Activated CD4-positive, alpha-beta T cell treated with anti-CD3 and anti-CD28 coated beads, Interleukin-10, Interleukin-2, amounts not matched to agents 100 ng/mL and 50 ng/mL, durations not matched to agents 16 hours and 8 hours (primary cell): ENCODE measurements at places on chromosomes 3 and 15.

- DNase-seq = no peak
Observed at GRCh38 chr3:144480416-144480919, 508.8 kb downstream of the DIPK2A start.

GRCh38 chr3:100033903-100034471 is 80.3 kb downstream of the FILIP1L start:
- no peak for DNase-seq

- DNase-seq = no peak
Observed at GRCh38 chr3:146634346-146634745, 29.2 kb upstream of the PLSCR5 start.

DNA sequence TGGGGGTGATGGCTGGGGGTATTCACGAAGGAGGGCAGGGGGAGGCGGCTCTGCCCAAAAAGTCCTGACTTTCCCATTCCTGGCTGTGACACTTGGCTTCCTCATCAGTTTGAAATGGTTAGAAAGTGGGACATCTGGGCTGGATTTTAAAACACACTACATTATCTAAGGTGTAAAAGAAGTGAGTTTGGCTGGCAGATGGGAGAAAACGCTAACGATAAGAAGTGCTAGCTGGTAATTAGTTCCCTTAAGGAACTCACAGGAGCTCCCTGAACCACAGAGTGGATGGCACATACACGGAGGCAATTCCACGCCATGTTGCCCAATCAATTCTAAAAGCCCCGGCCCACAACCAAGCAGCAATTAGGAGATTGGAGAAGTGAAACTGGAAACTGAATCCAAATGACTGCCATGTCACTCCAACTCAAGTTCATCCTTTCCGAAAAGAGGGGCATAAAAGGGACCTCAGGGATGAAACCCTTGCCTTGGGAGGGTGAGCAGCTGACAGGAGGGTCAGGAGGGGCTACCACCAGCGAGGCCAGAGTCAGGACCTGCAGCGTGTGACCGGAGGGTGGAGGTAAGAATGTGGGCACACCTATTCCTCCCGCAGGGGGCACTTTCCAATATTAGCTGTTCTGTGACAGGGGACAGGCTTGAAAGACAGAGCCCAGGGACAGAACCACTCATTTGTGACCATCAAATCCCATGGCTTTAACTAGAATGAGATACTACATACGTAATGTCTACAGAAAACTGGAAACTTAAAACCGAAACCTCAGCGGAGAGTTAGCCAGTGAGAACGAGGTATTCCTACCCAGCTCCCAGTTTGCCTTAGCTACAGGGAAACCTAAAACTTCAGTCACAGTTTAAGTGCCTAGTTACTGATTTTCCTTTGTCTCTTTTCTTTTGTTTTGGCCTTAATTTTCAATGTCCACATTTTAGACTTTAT is 95.3 kb upstream of the OXTR start:
- no peak for DNase-seq

GRCh38 chr3:89238846-89239245 is 131.4 kb downstream of the EPHA3 start:
- DNase-seq = no peak

DNA sequence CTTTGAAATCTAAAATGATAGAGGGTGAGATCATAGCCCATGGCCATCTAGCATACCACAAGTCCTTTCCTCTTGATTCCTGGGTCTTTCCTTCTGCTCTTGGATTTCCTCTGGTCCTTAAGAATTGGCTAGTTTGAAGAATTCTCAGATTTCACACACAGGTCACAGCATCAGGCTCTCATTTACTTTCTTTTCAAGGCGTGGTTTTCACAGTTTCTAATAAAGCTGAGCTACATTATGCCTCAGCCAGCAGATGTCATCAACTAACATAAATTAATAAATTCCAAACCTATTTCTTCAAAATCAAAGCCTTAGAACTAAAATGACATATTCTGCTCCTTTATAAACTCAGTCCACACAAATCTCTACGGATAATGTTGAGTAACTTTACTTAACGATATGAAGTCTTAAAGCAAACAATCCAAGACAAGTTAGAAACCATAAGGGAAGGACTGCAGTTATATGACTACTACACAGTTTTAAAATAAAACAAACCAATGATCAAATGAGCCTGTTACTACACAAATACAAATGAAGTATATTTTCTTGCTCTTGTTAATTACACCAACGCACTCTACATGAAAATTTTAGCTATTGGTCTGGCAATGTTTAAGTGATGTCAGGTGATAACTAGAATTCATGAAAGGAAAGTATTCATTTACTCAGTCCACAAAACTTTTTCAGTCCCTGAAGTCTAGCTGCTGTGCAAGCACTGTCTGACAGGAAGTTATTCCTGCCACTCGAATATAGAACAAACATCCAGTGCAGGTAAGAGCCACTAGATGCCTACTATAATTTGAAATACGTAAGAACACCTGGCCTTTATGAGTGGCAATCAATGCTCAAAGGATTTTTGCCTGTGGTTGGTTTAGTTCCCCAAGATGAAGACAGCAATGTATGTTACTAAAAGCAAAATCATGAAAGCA is 9.2 kb downstream of the CCDC14 start:
- DNase-seq = no peak

DNA sequence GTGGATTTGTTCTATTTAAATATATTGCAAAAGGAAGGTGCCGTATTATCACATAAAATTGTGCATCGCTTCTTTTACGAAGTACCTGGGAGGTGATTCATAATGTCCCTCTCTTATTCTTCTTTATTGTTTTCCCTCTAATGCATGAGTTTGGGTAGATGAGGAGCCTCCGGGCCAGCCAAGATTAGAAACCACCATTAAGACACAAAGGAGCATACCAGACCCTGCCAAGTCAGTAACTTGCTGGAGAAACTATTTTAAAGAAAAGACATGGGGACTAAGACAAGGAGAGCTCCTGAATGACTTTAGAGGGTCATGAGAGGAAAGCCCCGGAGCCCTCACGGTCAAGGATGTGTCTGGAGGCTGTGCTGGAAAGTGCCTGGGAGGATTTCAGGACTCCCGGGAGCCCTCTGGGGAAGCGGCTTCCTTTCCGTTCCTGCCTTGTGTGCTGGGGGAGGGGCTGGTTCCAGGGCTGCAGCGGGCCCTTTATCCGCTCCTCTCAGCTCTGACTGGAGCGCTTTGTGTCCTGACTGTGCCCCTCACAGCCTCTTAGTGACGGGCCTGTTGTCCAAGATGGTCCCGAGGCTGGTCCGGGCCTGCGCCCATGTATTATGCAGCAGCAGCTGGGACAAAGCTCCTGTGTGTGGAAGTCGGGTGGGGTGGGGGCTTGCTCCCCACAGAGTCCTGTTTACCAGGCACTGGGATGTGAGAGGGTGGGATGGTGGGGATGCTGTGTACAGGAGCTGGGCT is 35.7 kb downstream of the CORO2B start:
- no peak for DNase-seq

- DNase-seq = no peak
Observed at GRCh38 chr3:144942093-144942837, 970.6 kb downstream of the DIPK2A start.

GRCh38 chr3:129017484-129017899 is 16.4 kb downstream of the EFCC1 start:
- no peak for DNase-seq

- DNase-seq = no peak
Observed at GRCh38 chr3:45145223-45145622, 955 bp downstream of the CDCP1 start.

GRCh38 chr3:57582474-57583168 is 14.5 kb downstream of the ARF4 start:
- DNase-seq = peak; percentile 11

DNA sequence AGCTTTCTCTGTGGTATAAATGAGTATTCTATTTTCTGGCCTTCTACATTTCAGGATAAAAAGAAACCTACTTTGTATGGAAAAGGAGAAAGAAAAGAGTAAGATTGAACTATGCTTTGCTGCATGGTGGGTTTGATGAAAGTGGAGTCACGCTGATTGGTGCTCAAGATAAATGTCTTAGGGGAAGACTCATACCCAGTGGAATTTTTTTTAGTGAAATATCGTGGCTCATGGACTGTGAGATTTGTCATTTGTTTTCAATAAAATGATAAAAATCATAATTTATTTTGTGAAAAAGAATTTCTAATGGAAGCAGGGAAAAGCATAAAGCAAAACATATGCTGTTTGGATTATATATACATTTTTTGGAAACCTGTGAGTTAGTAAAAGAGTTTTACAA is 292.5 kb downstream of the ZPLD1 start:
- no peak for DNase-seq

GRCh38 chr15:101010781-101011180 is 91.6 kb downstream of the LRRK1 start:
- DNase-seq = no peak

GRCh38 chr3:175489406-175489805 is 630.3 kb downstream of the NAALADL2 start:
- DNase-seq = no peak

DNA sequence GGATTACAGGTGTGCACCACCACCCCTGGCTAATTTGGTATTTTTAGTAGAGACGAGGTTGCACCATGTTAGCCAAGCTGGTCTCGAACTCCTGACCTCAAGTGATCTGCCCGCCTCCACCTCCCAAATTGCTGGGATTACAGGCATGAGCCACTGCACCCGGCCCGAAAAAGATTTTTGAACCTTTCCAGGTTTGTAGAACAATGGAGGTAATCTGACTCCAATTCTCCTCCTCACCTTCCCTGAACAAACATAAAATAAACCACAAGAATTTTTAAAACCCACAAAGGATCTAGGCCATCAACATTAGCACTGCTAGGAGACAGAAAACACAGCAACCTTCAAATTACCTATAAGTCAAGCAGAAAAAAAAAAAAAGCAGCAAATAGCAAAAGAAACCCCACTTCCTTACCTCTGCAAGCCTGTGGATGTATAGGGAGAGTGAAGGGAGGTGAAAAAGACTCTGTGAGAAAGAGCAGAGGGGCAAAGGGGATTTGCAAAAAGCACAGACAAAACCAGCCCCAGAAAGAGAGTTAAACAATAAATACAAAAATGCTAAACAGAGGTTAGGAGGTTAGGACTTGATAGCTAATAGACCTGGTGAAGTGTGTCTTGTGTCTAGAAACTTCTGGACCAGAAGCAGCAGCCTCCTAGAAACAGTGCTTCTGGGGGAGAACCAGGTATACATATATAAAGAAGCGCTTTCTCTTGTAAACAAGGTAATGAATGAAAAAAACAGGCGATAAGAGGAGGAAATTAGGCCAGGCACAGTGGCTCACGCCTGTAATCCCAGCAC is 32.1 kb downstream of the TFDP2 start:
- no peak for DNase-seq

DNA sequence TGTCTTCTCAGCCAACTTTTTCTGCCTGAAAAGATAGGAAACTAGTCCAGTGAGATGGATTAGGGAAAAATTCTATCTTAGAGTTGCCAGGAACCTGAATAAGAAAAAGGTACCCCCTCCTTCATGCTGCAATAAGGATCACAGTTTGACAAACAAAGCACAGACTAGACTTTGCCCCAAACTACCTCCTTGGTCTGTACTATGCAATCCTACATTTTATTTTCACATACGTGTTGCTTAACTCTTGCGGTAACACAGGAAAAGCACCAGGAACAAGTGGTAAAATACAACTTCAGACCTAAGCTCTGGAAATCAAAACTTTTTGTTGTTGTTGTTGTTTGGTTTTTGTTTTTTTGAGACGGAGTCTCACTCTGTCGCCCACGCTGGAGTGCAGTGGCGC is 11.3 kb upstream of the IL12A start:
- DNase-seq = no peak

GRCh38 chr15:25903024-25903581 is 40.0 kb upstream of the ATP10A start:
- no peak for DNase-seq

GRCh38 chr3:45084820-45085816 is 59.0 kb downstream of the CLEC3B start:
- DNase-seq = no peak

GRCh38 chr15:31508656-31509055 is 182.0 kb downstream of the KLF13 start:
- no peak for DNase-seq

GRCh38 chr15:84749111-84749991 is 959 bp downstream of the ZNF592 start:
- DNase-seq = peak; percentile 73

- peak; percentile 64 for DNase-seq
Observed at GRCh38 chr3:129118745-129119144, 2.9 kb downstream of the RAB43 start.

- peak; percentile 41 for DNase-seq
Observed at GRCh38 chr15:80783260-80783659, 4.1 kb downstream of the CEMIP start.

- DNase-seq = no peak
Observed at GRCh38 chr15:100558771-100559254, 30.1 kb upstream of the CERS3 start.

DNA sequence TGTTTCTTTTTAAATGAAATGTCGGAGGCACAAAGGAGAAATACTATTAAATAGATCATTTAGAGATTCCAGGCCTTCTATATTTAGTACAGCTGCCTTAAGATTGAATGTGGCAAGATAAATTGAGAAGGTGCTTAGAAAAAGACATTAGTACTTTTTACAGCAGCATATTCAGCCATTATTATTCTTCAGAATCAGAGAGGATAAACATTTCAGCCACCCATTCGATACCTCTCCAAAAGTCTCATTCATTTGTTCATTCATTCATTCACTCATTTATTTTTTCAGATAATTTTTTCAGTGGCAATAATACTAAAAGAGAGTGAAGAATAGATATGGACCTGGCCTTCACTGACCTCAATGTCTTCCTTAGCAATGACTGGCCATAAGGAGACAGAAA is 347.0 kb downstream of the GRM7 start:
- DNase-seq = no peak

DNA sequence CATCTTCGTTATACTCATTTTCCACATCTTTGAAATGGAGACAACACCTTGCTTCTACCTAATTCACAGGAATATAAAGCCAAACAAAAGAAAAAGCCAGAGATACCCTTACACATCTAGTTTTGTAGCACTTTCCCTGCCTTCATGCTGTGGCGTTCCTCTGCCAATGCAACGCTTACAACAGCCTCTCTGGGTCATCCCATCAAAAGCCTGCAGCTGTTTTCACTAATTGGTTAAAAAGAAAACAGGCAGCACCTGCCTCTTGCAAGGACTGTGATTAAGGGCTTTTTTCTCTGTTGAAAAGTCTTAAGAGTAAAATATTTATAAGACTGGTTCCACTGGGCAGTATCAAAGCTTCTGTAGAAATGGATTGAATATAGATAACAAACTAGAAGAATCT is 120.3 kb downstream of the FMN1 start:
- no peak for DNase-seq

DNA sequence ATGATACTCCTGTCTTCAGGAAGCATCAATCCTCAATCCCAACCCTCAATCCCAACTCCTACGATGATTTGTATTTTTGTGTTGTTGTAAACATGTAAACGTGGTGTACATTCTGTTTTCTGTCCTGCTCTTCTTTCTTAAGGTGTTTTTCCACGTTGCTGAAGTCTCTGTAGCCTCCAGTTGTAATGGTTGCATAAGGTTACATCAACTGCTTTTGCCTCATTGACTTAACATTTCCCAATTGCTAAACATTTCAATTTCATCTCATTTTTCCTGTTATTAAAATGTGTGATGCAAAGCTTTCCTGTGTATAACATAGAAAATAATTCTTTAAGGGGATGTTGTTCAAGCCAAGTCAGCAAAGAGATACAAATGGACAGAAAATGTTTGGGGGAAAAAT is 33.4 kb downstream of the HRH1 start:
- no peak for DNase-seq

GRCh38 chr3:183491109-183491922 is 62.9 kb upstream of the MCF2L2 start:
- no peak for DNase-seq

GRCh38 chr3:140599496-140599895 is 78.4 kb upstream of the TRIM42 start:
- no peak for DNase-seq

- no peak for DNase-seq
Observed at GRCh38 chr3:68631850-68632545, 300.3 kb downstream of the TAFA4 start.
